ENCODE measurements at places on chromosomes 5 and 9. TPM values are rescaled to one million over a fixed set of nuclear protein-coding genes. Genes with fewer than 3 reads are reported as not detected.

- DNase-seq, result no peak
Observed at GRCh38 chr5:169941542-169941941, 38.8 kb downstream of the INSYN2B start.

GRCh38 chr9:84573083-84573482, 96.4 kb upstream of the NTRK2 start:
- DNase-seq, result no peak

- DNase-seq, result no peak
Observed at GRCh38 chr5:31137676-31138075, 55.8 kb upstream of the CDH6 start.

DNA sequence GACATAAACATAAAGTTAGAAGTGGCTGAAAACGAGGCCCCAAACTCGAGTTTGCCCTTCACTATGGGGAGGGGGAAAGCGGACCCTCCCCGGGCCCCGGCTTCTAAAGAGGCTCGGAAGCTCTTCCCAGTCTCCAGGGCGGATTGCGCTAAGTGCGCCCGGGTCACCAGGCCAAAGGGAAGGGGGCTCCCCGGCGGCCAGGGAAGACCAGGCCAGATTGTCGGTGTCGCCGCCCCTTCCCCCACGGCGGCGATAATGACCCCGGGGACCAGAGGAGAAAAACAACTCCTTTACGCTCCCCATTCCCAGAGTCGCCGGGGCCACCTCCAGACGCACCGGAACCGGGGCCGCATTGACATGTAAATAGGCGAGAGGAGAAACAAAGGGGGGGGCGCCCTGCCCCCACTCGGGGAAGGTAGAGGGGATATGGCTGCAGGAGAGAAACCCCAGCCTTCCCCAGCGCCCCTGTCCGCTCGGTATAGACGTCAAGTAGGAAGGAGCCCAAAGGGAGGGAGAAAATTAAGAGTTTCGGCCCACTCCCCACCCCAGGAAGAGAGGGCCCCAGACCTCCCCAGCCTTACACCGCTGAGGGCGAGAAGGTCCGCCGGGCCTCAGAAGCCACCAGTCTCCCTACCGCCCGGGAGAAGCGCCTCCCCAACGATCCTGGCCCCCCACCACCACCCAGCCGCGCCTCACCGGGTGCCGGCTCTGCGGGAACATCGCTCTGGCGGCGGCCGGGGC, 1.7 kb downstream of the TLE1 start:
- peak; percentile 78 for DNase-seq

DNA sequence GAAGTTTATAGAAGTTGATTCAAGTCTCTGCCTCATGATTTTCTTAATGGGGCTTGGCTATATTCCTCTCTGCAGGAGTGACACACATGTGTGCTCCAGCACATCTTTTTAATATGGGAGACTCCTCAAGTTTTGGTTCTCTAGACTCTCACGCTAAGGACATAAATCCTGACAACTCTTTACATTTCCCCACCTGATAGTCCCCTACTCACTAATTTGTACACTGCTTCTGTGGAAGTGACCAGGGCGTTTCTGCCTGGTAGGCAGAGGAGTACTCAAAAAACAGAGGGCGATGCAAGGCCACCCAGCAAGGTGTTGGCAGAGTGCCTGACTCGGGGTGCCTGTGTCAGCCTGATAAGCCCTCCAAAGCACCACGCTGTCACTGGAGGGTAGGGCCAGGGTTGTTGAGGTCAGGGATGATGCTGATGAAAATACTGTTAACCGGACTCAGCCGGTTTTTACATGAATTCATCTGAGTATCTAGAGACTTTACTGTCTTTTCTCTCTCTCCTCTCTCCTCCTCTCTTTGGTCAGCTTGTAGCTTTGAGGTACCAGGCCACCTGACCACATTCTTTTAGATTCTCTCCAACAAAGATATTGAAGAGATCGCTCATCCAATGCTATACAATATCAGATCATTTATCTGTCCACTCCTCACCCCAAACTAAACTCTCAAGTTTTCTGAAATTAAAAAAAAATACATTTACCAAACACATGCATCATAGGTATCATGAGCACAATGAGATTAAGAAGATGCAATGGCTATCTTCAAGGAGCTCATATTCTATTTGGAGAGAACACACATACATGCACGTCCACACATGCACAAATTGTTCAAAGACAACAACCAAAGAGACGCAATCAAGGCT, 205.2 kb downstream of the PIK3R1 start:
- peak; percentile 71 for DNase-seq

DNA sequence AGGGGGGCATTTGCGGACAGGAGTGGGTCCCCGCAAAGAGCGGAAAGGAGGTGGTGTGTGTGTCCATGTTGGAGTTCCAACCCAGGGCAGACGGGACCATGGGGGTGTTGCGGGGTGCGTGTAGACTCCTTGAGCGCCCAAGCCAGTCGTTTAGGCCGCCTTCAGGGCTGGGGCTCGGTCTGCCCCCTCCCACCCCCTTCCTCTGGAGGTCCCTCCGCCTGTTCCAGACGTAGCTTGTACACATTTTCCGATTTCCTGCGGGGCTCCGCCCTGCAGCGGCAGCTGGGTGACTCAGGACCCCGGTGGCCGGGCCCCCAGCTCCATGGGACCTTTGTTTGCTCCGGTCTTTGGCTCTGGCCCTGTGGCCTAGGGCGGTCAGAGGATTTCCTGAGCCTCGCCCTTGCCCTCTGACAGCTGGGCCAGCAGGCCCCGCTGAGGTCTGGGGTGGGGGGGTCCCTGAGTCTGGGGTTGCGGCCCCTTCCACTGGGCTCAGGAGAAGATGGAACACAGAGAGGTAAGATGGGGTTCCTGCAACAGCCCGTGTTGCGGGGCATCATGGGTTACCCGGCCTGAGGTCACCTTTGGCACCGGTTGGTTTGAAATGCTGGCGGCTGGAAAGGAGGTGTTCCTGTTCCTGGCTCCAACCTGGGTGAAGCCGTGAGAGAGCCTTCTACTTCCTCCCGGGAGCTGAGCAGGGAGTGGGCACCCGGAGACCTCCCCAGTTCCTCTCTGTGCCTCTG, 1.5 kb downstream of the PKN3 start:
- peak; percentile 67 for DNase-seq

- no peak for DNase-seq
Observed at GRCh38 chr5:16082053-16082452, 97.5 kb downstream of the MARCHF11 start.

DNA sequence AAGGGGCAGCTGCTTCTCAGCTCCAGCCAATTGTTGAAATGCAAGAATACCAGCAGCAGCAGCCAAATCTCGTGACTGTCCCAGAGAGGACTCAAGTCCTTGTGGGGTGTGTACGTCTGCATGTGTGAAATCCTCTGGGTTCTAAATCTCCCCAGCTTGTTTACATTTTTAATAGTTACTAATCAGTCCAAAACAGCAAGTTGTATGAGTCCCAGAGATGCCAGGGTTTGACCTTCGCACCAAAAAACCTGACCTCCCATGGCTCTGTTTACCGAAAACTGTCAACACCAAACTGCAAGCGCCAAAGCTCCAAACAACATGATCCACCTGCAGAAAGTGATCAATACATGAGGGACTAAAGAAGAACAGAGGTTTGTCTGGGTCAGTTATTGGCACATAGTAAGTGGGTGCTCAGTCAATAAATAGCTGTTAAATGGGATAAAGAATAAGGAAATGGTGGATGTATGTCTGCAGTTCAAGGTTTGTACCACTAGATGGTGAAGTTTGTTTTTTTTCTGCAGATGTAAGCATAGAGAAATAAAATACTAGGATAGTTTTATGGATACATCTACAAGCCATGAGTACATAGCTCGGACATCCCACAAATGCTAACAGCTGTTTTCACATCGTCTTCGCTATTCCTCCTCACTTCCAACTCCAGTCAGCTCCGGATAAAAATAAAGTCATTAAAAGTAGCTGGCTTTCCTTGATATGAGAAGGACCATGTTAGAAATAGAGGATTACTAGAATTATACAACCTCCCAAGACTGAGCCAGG, 85.3 kb upstream of the ADRB2 start:
- no peak for DNase-seq

GRCh38 chr9:35035851-35036701, 36.3 kb downstream of the VCP start:
- DNase-seq, result peak; percentile 82

- no peak for DNase-seq
Observed at GRCh38 chr5:146662229-146662628, 146.2 kb upstream of the GPR151 start.

GRCh38 chr5:159448-160172, 31.7 kb upstream of the LRRC14B start:
- DNase-seq, result no peak

DNA sequence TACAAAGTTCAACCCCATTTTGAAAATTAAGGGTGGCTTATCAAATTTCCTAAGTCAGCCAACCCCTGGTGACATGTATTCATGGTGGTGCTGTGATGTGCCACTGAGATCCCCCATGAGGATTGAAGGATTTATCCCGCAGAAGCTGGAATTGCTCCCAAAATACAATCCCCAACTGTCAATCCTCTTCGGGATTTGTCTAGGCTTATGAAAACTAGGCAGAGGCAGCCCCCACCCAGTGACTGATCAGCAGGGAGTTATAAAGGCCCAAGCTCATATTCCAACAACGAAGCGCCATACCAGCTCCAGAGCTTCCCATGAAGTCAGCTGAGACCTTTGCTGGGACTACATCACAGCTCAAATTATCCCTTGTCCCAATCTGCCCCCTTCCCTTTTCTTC, 316.0 kb downstream of the ENC1 start:
- DNase-seq, result no peak

GRCh38 chr5:127072861-127073846, at the start of gene C5orf63:
C5orf63 (minus strand) TSS chr5:127073502; CDS start chr5:127058995, 14,507 bp downstream.
- peak; percentile 80 for DNase-seq

GRCh38 chr5:67809589-67809988, 406.0 kb upstream of the PIK3R1 start:
- DNase-seq, result no peak

DNA sequence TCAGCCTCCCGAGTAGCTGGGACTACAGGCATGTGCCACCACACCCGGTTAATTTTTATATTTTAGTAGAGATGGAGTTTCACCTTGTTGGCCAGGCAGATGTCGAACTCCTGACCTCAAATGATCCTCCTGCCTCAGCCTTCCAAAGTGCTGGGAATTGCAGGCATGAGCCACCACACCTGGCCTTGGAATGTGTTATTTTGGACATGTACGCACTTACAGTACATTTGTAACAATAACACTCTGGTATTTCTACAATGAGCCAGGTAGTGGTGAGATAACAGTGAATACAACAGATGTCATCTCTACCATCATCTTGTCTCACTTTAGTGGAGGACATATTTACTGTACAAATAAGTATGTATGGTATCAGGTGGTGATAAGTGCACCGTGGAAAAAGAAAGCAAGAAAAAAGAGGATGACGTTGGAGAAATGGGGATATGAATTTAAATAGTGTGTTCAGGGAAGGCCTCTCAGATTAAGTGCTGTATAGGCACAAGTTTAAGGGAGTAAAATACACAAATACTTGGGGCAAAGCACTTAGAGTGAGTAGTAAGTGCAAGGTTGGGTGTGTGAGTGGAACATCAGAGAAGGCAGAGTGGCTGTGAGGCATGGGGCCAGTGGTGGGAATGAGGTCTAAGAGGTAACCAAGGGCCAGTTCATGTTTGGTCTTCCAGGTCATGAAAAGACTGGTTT, 100.1 kb downstream of the CDC42SE2 start:
- DNase-seq, result no peak

- no peak for DNase-seq
Observed at GRCh38 chr5:54087436-54087835, 222.9 kb downstream of the ARL15 start.

GRCh38 chr5:54743581-54743980, 226.0 kb downstream of the SNX18 start:
- DNase-seq, result no peak

Gene PCDHB10
- 0.84 TPM for total RNA-seq

Gene SLC45A2
- total RNA-seq, result not detected

Gene FOXD4
- total RNA-seq, result not detected

Gene PKN3
- total RNA-seq, result 8.5 TPM

Gene MCTP1
- total RNA-seq, result 8.5 TPM

Gene SH3PXD2B
- 5.4 TPM for total RNA-seq

Gene FBP2
- total RNA-seq, result 0.54 TPM

Gene SMIM27
- 12.5 TPM for total RNA-seq

Gene RLN2
- not detected for total RNA-seq

Gene CEL
- total RNA-seq, result 7.7 TPM

Measured in Right ventricle myocardium inferior (tissue), 1 donor.